ENCODE measurements at places on chromosomes 3 and 15.

GRCh38 chr3:13139471-13140065 is 66.3 kb upstream of the IQSEC1 start:
- no peak for DNase-seq

- DNase-seq = no peak
Measured at GRCh38 chr3:22542311-22542710, 660.8 kb upstream of the UBE2E2 start.

GRCh38 chr15:71093054-71094024 is 21.9 kb upstream of the THSD4 start:
- no peak for DNase-seq

DNA sequence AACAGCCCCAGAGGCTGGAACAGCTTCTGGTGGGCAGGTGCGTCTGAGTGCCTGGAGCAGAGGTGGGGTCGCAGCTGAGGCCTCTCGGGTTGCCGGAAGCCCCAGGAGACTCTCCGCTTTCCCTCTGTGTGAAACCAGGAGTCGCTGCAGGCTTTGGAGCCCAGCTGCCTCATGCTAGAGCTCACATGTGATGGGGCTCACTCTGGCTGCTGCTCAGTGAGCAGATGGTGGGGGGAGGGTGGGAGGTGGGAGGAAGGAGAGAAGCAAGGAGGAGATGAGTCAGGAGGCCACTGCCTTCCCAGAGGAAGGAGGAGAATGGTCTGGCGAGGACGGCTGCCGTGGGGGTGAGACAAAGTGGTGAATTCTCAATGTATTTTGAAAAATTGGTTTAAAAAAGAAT is 290.1 kb upstream of the CHRNA7 start:
- DNase-seq = no peak

- no peak for DNase-seq
Measured at GRCh38 chr3:50480471-50480870, 23.0 kb downstream of the CACNA2D2 start.

DNA sequence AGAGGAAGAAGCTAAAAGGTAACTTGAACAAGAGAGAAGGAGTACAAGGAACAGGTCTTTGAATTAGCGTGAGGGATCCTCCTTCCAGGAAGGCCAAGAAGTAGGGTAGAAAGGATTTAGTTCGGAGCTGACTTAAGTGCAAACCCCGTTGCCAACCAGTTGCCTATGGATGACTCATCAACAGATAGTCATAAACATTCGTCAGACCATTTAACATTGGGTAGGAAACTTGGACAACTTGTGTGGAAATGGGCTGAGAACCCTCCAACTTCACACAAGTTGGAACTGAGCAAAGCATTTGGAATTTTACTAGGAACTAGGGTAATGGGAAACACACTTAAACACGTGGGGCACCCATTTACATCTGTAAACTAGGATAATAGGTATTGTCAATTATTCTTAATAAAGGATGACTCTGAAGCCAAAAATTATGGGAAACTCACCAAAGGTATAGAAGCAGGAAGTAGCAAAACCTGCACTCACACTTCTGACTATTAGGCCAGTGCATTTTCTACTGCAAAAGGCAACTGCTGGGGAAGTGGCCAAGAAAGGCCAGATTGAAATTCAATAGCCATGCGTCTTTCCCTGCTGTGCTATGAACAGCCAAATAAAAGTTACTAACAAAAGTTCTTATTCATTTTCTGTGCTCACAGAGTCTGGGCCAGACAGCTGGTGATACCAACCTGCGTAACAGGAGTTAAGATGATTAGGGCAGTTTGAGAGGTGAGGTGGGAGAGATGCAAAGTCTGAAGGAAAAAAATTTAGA is 174.5 kb upstream of the TMC3 start:
- DNase-seq = no peak

- no peak for DNase-seq
Measured at GRCh38 chr3:65347166-65347565, 659.4 kb upstream of the ADAMTS9 start.

DNA sequence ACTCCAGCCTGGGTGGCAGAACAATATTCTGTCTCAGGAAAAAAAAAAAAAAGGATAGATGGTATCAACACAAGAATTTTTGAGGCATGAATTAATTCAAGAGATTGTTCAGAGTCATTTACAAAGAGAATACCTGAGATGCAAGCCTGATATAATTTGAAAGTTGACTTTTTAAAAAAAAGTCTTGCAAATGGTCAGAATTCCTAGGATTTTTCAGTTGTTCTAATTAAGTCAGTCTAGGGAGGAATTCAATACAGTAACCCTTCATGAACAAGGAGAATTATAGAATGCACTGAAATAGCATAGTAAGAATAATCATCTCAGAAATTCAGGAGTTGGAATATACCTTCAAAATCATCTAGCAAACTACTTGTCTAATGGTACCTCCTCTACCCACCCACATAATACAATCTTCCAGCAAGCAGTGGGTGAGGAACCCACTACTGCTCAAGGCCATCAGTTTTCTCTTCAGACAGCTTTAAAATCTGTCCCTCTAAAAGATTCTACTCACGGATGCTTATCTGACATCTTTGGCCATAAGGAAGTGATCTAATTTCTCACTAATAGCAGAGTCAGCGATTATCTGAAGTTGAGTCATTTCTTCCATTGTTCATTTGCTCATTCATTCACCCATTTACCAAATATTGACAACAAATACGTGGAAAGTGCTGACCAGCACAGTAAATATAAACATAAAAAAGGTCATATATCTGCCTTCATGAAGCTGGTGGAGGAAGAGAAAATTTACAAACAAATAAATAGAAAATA is 159.6 kb downstream of the GREM1 start:
- no peak for DNase-seq

All from GM19239 (cell line).